ENCODE measurements at places on chromosomes 3 and 15.

DNA sequence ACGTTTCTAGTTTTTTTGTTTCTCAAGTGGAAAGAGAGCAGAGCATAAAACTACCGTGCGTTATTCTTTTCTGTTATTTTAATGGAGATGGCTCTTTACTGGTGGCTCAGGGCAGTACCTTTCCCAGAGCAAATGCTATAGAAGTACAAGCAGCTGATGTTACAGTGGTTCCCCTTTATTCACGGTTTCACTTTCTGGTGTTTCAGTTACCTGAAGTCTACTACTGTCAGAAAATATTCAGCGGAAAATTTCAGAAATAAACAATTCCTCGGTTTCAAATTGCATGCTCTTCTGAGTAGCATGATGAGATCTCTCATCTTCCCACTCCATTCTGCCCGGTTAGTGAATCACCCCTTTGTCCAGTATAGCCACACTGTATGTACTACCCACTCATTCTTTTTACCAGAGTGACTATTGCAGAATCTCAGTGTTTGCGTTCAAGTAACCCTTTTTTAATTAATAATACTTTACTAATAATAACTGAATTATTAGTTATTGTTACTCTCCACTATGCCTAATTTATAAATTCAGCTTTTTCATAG lies 597.5 kb upstream of the ROBO2 start:
- no peaks in the 10 kb centered on the region for H3K4me1 ChIP-seq
- no peaks in the 10 kb centered on the region for H3K36me3 ChIP-seq
- no peak overlapping the region for H3K27ac ChIP-seq
- DNase-seq: no peak

- H3K4me1 ChIP-seq: no peaks in the 10 kb centered on the region
- no peak overlapping the region for H3K27ac ChIP-seq
- no peak for DNase-seq
- H3K36me3 ChIP-seq: no peaks in the 10 kb centered on the region
- no peaks in the 10 kb centered on the region for H3K27me3 ChIP-seq
Observed at GRCh38 chr3:5238545-5238944, 51.0 kb downstream of the EDEM1 start.

DNA sequence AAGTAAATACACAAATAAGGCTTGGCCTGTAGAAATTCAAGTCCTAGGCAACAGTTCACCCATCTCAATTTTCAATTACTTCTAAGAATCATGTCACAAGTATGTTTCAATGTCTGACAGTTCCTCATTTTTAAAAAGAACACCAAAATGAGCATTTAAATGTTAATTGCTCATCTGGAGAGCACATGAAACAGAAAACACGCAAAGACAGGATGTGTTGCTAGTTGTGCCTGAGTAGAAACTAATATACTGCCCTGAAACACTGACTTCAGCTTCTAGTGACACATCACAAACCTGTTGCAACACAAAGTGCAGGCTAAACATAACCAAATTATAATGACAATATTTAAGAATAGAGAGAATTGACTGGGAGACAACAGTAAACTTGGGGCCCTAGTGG lies 167.3 kb upstream of the THBS1 start:
- H3K36me3 ChIP-seq: no peaks in the 10 kb centered on the region
- no peaks in the 10 kb centered on the region for H3K27me3 ChIP-seq
- DNase-seq: no peak
- no peak overlapping the region for H3K4me3 ChIP-seq
- no peak overlapping the region for H3K27ac ChIP-seq
- H3K4me1 ChIP-seq: no peaks in the 10 kb centered on the region

DNA sequence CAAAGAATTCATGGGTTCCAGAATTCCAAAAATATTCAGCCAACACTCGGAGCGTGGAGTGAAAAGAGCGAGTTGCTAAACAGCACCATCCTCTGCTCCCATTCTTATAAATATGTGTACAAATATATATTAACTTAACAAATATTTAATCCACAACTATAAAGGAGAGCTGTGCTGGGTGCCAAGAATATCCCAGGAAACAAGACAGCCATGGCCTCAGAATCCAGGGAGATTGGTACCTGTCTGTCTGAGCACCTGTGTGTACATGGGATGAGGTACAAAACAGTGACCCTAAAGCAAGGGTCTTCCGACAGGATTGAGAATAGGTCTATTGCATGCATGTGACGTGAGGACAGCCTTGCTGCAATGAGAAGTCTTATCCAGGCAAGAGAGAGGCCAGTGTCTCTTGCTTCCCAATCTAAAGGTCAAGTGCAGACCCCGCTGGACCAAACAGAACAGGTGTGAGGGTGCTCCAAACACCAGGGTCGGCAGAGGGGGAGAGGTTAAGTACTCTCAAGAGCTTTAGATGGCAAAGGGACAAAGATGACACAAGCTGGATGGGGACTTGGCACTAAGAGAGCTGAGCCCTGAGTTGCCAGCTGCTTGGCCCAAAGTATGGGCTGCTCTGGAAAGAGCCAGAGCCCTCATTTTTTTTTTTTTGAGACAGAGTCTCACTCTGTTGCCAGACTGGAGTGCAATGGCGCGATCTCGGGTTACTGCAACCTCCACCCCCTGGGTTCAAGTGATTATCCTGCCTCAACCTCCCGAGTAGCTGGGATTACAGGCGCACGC lies 36.2 kb downstream of the HOMER2 start:
- H3K36me3 ChIP-seq: no peaks in the 10 kb centered on the region
- H3K27ac ChIP-seq: no peak overlapping the region
- H3K4me3 ChIP-seq: no peak overlapping the region
- no peaks in the 10 kb centered on the region for H3K27me3 ChIP-seq
- H3K4me1 ChIP-seq: no peaks in the 10 kb centered on the region

DNA sequence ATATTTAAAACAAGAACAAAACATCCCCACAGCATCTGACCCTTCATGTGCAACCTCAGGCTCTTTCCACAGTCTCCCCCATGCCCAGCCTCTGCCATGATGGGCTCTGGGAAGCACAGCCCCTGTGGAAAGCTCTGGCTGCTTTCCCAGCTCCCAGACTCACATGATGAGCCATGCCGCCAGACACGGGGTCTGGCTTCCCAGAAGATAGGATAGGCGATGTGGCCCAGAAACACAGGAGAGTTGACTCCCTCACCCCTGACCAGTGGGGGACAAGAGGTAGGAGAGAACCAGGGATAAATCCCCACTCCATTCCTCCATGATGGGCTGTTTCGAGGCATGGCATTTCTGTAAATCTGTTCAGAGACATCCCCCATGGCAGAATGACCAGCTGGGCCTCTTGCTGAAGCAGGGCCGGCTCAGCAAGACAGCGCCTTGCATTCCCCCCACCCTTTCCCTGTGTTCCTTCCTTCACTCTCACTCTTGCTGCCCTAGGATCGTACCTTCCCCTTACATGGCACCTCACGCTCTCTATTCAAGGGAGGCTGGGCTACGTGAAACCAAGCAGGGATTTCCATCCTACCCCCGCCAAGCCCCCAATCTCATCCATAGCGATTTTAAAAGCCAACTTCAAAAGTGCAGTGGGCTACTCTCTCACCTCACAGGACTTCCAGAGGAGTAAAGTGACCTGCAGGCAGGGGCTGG lies 192.4 kb downstream of the ABHD5 start:
- H3K36me3 ChIP-seq: no peaks in the 10 kb centered on the region
- H3K27ac ChIP-seq: no peak overlapping the region
- H3K4me3 ChIP-seq: no peak overlapping the region
- DNase-seq: no peak

GRCh38 chr3:4398120-4398940 lies 68.7 kb downstream of the SUMF1 start:
- peak; percentile 40 for DNase-seq
- H3K27ac ChIP-seq: no peak overlapping the region
- no peaks in the 10 kb centered on the region for H3K27me3 ChIP-seq
- H3K36me3 ChIP-seq: no peaks in the 10 kb centered on the region

DNA sequence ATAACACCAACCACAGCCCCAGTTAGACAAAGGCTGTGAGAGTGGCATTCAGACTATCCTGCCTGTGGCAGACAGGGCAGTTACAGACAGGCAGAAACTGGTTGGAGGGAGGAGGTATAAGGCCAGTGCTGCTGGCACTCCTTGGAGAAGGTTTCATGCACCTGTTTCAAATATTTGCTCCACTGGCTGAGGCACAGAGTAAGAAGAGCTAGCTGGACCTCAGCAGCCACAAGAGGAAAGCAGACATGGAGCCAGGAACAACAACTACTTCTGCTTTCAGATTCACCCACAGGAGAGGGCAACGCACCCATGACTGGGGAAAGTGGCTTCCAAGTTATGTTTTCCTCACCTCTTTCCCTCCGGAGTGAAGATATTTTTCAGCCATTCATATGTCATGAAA lies 11.5 kb upstream of the PRKAR2A start:
- no peak for DNase-seq
- no peak overlapping the region for H3K27ac ChIP-seq
- H3K36me3 ChIP-seq: peaks cover 9% of the 10 kb centered on the region
- H3K27me3 ChIP-seq: no peaks in the 10 kb centered on the region
